ENCODE measurements at places on chromosomes 7 and 10. TPM values are rescaled to one million over a fixed set of nuclear protein-coding genes. Genes with fewer than 3 reads are reported as not detected.

TET1 gene
- total RNA-seq: 1.2 TPM

ANKRD2 gene
- not detected for total RNA-seq

ZNF425 gene
- total RNA-seq: 0.44 TPM

SPDYE16 gene
- not detected for total RNA-seq

SHOC2 gene
- total RNA-seq: 38.3 TPM

OR13A1 gene
- not detected for total RNA-seq

DPYSL4 gene
- total RNA-seq: 32.5 TPM

GDF2 gene
- not detected for total RNA-seq

ZNF655 gene
- 76.2 TPM for total RNA-seq

GRCh38 chr10:94287336-94287735, 75.4 kb downstream of the NOC3L start:
- DNase-seq: no peak

DNA sequence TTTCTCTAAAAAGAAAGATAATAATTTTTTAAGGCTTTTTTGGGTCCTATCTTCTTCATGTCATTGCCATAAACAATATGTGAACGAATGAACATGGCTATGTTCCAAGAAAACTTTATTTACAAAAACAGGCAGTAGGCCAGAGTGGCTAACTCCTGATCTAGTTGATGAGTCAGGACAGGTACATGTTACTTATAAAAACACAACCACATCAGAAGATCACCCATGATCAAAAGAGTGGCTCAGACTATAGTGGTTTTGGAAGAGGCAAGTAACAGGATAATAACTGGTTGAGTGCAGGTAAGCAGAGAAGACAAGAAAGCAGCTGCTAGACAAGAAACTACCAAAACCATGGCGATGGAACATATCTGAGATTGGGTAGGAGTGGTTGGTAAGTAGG, 468.7 kb downstream of the KCNMA1 start:
- no peak for DNase-seq

DNA sequence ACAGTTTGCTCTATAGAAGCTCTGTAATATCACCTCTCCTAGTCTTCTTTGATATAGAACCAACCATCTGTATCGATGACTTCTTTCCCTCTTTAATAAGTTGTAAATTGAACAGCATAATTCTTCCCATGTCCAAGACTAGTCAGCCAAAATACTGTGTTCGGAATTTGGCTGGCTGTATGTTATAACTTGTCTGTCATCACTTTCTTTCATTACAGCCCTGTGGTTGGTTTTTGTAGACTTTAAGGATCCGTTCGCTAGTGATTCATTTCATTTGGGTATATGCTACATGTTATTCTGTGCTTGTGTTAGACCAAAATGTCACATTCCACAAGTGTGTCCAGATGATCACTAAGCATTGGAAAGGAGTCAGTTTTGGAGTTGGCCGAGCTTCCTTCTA, 155.4 kb upstream of the ITGB1 start:
- DNase-seq: no peak

DNA sequence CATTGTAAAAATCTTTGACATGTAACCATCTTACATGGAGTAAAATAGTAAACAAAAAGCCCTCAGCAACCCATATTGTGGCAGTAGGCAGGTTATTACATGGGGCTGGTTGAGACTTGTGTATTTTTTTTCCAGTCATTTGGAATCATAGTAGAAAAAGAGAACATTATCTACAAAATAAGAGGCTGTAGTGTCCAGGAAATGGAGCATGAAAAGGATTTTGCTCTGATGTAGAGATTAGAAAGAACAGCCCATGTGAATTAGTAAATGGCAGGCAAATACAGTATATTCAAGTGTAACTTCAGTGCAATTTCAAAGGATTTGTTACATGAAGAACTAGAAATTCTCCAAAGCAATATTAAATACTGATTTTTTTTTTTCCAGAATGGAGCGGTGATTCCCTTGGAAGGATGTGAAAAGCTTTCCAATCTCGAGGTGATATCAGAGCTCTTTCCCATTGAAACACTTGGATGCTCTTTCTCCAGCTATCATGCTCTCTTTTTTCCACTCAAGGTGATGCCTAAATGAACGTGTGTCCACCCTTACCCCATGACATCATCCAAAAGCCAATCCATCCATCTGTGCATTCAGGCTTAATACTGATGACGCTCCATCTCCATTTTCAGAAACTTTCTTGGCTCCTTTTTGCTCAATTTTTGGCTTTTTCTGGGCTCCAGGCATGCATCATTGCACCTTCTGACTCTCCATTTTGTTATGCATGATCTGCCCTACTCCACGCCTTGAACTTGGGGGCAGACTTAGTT, 1034.7 kb downstream of the TYW1 start:
- no peak for DNase-seq

DNA sequence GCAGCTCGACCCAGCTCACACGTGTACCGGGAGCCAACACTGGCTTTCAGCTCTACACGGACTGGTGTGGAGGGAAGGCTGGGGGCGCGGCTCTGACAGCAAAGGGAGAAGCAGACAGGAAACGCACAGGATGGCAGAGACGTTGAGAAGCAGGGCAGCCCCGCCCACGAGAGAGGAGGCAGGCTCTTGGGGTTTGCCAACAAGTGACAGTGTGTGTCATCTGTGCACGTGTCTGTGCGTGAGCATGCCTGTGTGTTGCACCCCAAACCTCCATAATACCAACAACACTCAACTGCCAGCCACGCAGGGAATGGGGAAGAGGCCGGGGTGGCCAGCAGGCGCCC, 64.4 kb upstream of the PDGFA start:
- DNase-seq: peak; percentile 95

GRCh38 chr10:117000580-117000979, 4.4 kb downstream of the SHTN1 start:
- DNase-seq: no peak

GRCh38 chr10:26952094-26952493, 91.3 kb upstream of the ABI1 start:
- DNase-seq: no peak

- no peak for DNase-seq
These were observed 290.0 kb upstream of the GLI3 start for GRCh38 chr7:42527004-42527403.

GRCh38 chr10:92010047-92010735, 86.6 kb downstream of the BTAF1 start:
- DNase-seq: no peak

DNA sequence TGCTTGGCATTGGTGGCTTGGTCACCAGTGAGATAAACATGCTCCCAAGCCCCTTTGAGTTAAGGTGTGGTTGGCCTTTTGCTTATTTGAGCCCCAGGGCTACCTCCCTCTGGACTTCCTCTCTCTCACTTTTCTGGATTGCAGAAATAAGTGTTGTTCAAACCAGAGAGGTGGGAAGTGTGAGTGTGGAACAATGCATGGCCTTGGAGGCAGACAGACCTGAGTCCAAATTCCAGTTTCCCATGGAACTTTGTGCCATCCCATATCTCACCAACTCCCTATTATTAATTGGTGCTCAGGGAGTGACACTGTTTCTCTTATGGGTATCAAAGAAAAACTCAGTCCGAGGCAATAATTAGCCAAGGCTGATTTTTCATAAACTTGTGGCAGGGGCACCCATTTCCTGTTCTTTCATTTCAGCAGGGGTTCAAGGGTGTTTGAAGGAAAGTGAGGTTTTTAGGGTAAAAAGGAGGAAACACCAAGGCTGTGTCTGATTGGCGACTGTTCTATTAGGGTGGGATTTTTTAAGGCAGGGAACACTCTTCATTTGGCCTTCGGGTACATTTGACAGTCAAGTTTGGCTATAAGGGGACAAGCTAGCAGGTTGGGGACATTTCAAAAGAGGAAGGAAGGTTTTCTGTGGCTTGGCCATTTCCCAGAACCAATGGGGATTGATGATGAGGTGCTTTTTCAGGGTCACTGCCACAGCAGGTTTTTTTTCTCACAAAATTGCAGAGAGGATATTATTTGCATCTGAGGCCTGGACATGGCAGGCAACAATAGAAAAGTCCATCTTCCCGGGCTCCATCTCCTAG, 148.8 kb upstream of the NPY start:
- no peak for DNase-seq

DNA sequence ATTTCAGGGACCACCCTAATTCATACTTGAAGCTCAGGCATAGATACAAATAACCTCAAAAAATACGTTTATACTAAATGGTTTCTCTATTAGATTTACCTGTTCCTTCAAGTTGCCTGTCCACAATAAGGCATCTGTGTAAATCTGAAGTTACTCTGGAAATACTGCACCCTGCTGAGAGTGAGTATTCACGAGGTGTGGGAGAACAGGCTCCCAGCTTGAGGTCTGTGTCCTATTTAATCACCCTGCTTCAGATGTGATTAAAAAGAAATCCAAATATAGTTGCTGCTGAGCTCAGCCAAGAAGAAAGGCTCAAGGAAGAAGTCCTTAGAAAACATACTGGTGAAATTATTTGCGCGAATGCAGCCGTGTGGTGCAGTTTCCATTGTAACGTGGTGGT, 136.8 kb downstream of the KLF6 start:
- no peak for DNase-seq

- DNase-seq: no peak
These were observed 135.5 kb upstream of the IMMP2L start for GRCh38 chr7:111697771-111698170.

- no peak for DNase-seq
These were observed 298.2 kb downstream of the SORCS1 start for GRCh38 chr10:106866244-106866845.

GRCh38 chr7:8056439-8056838, 87.8 kb downstream of the GLCCI1 start:
- no peak for DNase-seq

- DNase-seq: no peak
These were observed 56.6 kb downstream of the TASOR2 start for GRCh38 chr10:5741276-5741675.

- no peak for DNase-seq
These were observed 682 bp downstream of the HGF start for GRCh38 chr7:81768951-81769778.

DNA sequence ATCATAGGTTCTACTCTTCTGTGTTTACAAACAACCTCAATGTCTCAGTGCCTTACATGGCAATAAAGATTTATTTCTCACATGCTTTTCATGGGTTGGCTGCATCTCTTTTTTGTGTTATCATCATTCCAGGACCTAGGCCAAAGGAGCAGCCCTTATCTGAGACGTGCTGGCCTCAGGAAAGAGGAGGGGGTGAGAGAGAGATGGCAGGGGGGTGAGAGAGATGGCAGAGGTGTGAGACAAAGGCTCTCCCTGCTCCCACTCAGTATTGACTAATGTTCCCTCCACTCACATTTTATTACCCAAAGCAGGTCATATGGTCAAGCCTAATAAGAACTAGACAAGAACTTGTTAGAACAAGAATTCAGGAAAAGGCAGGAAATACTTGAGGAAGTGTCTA, 120.1 kb upstream of the PRR15 start:
- DNase-seq: no peak

DNA sequence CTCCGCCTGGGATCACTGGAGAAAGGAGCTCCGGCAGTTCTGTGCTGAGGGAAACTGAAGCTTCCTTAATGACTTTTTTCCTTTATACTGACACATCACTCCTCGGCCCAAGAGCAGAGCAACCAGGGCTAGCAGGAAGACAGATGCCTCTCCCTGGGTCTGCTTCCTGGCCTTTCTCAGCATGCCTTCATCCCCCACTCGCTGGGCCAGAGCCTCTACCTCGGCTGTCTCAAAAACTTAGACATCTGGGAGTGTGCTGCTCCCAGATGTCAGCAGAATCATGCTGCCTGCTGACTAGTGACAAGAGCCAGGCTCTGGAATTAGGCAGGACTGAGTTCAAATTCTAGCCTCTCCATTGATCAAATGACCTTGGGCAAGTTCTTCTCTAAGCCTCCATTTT, 24.4 kb upstream of the LRRC4 start:
- DNase-seq: no peak
